ENCODE measurements at places on chromosomes 4 and X.

- DNase-seq, result no peak
These were observed 32.4 kb downstream of the KLHL8 start for GRCh38 chr4:87188048-87188447.

GRCh38 chr4:128835498-128836222 is 26.2 kb downstream of the JADE1 start:
- no peak for DNase-seq

DNA sequence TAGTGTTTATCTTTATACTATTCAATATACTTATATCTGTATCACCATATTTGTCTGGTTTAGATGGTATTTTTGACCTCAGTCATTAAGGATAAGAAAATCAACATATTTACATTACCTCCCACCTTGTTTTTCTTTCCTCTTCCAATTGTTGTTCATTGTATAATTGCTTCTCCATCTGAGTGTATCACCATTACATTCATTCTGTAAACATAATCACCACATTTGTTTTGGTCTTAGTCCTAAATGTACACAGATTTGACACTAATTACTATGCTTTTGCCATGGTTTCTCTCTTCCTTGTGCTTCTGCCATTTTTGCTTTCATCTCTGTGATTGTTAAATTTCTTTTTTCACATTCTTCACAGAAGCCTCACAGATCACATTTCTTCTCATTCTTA is 12.7 kb downstream of the ARMCX6 start:
- DNase-seq, result no peak

GRCh38 chrX:114101081-114101480 is 482.8 kb upstream of the HTR2C start:
- no peak for DNase-seq

DNA sequence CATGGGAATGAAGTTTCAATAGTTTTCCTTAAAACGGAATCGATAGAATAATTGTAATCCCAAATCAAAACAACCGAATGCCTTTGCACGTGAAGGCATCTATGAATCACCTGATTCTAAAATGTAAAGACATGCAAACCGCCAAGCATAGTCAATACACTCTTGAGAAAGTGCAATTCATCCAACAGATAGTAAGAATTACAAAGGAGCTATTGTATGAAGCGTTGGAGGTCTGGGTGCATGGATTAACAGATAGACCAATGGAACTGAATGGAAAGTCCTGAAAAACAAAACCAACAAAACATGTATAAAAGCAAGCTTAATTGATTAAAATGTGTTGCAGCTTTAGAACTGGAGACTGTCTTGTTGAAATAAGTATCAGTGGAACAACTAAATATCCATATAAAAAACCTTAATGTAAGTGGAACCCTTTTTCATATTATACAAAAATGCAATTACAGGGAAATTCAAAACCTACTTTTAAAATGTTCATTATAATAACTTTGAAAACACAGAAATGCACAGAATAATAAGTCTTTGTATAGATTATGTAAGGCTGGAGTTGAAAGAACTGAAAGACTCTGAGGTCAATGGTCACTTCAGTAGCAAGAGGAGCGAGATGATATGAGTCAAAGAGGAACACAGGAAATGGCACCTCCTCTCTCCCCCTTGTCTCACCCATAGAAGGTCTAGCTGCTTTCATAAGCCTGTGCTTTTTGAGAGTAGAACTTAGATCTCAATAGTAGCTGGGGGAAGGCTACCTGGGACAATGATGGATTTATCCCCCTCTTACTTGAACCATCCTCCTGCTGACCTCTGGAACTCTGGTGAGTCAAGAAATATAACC is 20.1 kb downstream of the MAGEC2 start:
- no peak for DNase-seq

DNA sequence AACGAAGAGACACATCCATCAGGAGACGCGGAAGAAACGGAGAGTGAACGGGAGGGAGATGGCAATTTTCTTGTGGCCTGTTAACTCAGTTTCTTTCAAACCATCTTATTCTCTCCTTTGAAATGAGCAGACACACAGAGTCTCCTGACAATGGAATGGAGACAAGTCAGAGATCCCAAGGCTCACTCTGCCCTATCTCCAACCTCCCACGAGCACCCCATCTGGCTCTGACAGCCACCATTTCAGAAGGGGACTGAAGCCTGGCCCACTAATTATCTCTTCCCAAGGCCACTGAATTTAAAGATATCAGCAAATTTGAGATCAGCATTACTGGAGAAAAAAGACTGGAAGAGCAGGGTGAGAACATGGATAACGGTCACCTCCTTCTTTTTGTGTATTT is 215.6 kb downstream of the DHX15 start:
- DNase-seq, result no peak

DNA sequence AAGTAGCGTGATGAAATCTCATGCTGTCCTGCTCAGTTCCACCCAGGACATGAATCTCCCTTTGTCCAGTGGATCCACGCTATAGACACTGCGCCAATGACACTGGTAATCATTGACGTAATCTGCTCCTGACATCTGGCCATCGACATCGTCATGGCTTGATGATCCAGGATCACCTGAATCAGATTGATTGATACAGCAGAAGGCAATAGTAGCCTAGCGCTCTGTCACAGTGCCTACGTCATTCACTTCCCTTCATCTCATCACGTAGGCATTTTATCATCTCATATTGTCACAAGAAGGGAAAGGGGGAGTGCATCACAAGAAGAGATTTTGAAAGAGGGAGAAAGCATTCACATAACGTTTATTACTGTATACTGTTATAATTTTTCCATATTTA is 68.8 kb downstream of the STK32B start:
- no peak for DNase-seq

GRCh38 chr4:92120810-92121498 is 182.8 kb upstream of the GRID2 start:
- DNase-seq, result no peak

- DNase-seq, result no peak
These were observed 21.2 kb upstream of the LAMTOR3 start for GRCh38 chr4:99915449-99915848.

DNA sequence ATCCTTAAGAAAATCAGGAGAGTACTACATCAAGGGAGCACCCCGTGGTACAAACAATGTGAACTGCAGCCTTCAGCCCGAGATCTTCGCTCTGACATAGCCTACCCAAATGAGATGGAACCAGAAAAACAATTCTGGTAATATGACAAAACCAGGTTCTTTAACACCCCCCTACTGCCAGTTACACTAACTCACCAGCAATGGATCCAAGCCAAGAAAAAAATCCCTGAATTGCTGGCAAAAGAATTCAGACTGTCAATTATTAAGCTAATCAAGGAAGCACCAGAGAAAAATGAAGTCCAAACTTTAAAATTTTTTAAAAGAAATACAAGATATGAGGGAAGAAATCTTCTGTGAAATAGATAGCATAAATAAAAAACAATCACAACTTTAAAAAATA is 101.7 kb upstream of the KLF8 start:
- DNase-seq, result no peak

GRCh38 chr4:55758570-55758969 is 61.0 kb upstream of the EXOC1L start:
- DNase-seq, result no peak

GRCh38 chr4:114318309-114318708 is 280.3 kb upstream of the UGT8 start:
- DNase-seq, result no peak

- no peak for DNase-seq
These were observed 52.3 kb upstream of the PDLIM3 start for GRCh38 chr4:185587427-185588161.

DNA sequence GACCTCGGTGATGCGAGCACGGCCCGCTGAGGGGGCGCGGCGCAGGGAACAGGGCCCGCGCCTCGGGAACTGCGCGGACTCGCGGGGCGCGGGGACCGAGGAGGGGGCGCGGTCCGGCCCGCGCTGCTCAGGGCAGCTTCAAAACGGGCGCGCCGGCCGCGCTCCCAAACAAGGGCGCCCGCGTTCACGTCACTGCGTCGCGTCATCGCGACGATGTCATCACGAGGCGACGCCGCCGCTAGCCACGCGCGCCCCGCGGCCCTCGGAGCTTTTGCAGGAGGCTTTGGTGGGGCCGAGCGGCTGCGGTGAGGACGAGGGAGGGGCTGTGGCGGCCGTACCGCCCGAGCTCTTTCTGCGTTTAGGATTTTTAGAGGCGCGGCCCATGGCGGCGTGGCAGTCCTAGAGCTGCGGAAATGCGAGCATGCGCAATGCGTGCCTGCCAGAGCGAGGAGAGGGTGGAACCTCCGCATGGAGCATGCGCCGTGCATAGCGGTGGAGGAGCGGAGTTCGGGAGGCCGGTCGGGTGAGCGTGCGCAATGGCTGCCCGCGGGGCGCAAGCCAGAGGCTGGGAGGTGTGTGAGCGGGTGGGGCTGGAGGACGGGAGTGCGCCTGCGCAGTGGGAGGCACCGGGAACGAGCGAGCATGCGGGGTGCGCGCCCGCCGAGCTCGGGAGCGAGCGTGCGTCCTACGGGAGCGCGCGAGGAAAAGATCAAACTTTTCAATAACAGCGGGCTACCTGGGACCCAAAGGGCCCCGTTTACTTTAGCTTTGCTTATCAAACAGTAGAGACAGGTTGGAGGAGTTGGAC is at the start of gene PPP2R3B:
TSS of gene PPP2R3B (minus strand) at position 140 of the 808 bp plus-strand sequence. CDS start 216 bp downstream, outside the sequence.
- no peak for DNase-seq

GRCh38 chr4:48653217-48654014 is 126.7 kb downstream of the FRYL start:
- no peak for DNase-seq

GRCh38 chrX:134718105-134718965 is 60.1 kb upstream of the PLAC1 start:
- DNase-seq, result no peak

Measured in bone marrow (tissue), 2 donors.